Non-pigmented ciliary epithelial cell (primary cell): ENCODE measurements at places on chromosomes 2 and 18.

GRCh38 chr18:3620146-3621119 lies 170.5 kb downstream of the TGIF1 start:
- no peak for DNase-seq

- DNase-seq, result no peak
Observed at GRCh38 chr2:111062417-111062816, 58.3 kb upstream of the BCL2L11 start.

GRCh38 chr2:75200140-75201096 lies 1.1 kb upstream of the TACR1 start:
- DNase-seq, result no peak

GRCh38 chr18:79986726-79987125 lies 1.6 kb downstream of the TXNL4A start:
- DNase-seq, result no peak

GRCh38 chr2:123451542-123451941 lies 573.5 kb upstream of the CNTNAP5 start:
- DNase-seq, result no peak

- DNase-seq, result no peak
Observed at GRCh38 chr2:188303363-188304031, 11.8 kb downstream of the GULP1 start.

DNA sequence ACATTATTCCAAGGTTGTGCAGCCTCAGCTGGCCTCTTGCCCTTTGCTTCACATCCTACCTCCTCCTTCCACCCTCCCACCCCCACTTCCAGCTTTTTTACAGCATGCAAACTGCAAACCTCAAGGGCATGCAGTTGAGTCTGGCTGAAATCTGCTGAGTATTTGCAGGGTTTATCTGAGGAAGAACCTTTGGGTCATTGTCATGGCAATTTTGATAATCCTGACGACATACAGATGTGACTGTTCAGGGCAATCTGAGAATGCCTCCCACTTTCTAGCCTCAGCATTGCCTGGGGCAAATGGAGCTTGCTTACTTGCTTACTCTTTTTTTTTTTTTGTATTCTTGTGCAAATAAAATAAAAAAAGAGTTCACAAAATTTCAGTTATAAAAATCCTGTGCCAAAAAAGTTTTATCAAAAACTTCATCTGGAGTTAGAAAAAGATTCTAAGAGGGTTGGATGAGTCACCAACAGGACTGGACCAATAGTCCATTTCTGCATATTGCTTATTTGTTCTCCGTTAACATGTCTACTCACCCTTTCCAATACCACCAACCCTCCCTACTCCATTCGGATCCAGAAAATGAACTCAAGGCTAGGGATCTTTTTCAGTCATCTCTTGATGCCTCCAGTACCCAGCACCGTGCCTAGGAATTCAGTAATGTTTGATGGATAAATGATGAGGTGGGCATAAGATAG lies 23.6 kb upstream of the LHCGR start:
- DNase-seq, result no peak

DNA sequence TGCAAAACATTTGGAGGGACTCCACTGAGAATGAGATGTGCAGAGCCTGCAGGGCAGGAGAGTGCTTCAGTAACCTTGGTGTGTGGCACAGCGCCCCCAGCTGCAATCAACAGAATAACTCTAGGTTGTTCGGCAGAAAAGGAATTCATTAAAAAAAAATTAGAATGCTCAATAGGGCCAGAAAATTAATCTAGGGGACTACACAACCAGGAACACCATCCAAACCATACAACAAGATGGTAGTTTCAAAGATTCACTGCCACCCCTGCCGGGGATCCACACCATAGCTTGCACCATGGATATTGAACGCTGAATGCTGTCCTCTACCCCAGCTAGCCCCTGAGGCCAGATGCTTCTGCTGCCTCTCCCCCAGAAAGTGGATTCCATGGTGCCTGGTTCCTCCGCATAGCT lies 50.1 kb downstream of the THUMPD2 start:
- DNase-seq, result no peak

GRCh38 chr18:46622999-46623398 lies 34.0 kb downstream of the LOXHD1 start:
- DNase-seq, result no peak

- peak; percentile 19 for DNase-seq
Observed at GRCh38 chr2:141554810-141555209, 576.0 kb downstream of the LRP1B start.

DNA sequence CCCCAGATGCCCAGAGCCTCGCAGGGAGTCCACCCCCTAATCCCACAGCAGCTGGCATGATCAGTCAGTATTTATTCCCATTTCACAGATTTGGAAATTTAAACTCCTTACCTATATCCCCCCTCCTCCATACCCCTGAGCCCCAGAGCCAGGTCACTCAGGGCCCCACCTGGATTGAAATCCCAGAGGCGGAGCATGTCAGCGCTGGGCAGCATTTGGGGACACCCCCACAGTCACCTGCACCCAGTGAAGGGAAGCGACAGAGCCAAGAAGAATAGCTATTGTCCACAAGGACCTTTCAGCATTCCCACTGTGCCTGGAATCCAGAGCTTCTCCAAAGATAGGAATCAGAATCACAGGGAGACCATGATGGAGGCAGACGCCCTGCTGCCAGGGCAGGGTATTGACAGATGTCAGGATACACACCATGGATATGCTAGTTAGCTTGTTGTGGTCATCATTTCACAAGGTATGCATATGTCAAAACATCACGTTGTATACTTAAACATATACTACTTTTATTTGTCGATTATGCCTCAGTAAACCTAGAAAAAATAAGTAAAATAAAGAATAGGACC lies 968 bp upstream of the ASTL start:
- no peak for DNase-seq

- DNase-seq, result peak; percentile 42
Observed at GRCh38 chr2:186841940-186842339, 7.0 kb downstream of the ZSWIM2 start.

DNA sequence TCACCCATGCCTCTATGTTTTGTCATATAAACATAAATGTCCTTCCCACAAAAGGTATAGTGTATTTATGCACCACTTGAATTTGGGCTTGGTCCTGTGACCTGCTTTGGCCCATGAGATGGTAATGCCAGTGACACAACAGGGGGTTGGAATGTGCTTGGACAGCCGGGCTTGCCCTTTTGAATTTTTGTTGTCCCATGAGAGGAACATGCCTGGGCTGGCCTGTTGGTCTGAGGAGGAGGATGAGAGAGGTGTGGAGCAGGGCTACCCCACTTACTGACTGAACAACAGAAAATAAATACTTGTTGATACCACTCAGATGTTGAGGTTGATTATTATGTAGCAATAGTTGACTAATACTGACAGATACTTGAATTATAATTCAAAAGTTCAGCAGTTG lies 63.2 kb upstream of the TCF4 start:
- no peak for DNase-seq

GRCh38 chr18:35693829-35694228 lies 112.3 kb downstream of the GALNT1 start:
- no peak for DNase-seq

- no peak for DNase-seq
Observed at GRCh38 chr2:97718942-97719341, 5.6 kb downstream of the ZAP70 start.

DNA sequence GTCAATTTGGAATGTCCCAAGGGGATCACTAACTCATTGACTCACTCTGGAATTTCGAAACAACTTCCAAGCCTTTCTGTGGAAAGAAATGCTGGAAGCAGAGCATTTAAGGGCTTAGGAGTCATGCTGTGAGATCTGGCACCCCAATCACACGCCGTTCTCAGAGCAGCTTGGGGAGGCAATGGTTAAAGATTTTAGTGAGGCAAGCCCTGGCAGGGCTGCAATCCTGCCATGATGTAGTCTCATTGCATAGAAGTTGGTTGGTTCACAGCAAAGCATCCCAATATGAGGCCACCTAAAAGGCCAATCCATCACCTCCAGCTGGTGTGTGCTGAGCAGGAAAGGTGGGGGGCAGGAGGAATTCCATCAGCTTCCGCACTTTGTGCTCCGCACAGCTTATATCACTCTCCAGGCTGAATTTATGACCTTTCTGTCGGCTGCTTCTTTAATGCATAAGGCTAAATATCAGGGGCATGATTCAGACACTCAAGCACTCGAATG lies 1043.9 kb upstream of the POU3F3 start:
- no peak for DNase-seq

GRCh38 chr18:75827751-75828287 lies 400.3 kb upstream of the SMIM21 start:
- DNase-seq, result no peak

DNA sequence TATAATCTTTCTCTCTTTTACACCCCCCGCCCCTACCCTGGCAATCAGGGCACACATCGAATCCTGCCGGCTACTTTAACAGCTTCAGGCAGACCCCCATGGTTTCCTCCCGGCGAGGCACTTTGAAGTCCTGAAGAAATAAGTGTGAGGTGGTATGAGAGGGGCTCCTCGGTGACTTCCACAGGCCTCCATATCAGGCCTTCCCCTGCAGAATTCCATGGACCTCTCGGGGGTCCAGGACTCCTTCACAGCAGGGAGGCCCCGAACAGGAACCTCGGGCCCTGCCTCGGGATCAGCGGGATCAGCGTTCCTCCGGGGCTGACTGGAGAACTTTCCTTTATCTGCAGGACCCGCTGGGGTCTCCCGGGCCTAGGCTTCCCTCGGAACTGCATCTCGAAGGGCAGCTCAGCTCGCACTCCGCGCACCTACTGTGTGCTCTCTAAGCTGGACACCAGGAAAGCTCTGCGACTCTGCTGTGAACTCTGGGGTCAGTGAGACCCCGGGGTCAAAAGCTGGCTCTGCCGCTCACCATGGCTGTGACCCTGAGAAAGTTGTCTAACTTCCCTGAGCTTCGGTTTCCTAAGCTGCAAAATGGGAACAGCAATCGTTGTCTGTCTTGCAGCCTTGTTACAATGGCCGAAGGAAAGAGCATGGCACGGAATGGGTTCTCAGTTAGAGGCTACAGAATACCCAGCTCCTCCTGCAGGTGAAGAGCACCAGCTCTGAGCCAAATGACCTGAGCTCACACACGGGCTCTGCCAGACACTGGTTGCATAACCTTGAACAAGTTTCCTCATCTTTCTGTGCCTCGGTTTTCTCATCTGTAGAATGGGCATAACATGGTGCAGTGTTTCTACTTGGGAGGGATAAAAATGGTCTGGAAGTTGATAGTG lies 97.4 kb upstream of the ID2 start:
- no peak for DNase-seq

DNA sequence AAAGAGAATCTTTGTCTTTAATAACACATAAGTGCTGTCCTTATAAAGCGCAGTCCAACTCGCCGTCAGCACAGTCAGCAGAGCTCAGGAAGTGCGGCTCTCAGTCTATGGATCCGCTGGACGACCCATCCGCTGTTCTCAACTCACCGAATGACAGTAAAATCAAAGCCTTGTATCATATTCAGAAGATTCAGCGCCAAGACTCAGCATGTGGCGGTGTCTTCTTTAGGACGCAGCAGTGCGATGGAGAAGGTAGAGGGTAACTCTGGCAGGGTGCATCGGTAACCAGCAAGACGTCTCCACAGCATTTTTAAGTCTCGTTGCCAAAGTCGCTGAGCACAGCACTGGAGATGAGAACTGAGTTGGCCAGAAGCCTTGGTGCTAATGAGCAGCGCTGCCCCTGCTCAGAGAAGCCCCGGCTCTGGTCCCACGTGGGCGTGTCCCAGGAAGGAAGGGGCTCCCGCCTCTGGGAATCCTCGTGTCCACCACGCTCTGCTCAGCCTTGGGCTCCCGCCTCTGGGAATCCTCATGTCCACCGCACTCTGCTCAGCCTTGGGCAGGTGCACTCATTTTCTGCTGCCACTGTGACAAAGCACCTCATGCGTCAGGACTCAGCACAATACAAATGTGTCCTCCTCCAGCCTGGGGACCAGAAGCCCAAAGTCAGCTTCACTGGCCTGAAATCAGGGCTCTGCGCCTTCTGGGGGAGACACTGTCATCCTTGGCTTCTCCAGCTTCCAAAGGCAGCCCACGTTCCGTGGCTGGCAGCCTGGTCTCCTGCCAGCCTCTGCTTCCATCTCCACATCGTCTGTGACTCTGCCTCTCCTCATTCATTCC lies 238.0 kb upstream of the SALL3 start:
- DNase-seq, result no peak

DNA sequence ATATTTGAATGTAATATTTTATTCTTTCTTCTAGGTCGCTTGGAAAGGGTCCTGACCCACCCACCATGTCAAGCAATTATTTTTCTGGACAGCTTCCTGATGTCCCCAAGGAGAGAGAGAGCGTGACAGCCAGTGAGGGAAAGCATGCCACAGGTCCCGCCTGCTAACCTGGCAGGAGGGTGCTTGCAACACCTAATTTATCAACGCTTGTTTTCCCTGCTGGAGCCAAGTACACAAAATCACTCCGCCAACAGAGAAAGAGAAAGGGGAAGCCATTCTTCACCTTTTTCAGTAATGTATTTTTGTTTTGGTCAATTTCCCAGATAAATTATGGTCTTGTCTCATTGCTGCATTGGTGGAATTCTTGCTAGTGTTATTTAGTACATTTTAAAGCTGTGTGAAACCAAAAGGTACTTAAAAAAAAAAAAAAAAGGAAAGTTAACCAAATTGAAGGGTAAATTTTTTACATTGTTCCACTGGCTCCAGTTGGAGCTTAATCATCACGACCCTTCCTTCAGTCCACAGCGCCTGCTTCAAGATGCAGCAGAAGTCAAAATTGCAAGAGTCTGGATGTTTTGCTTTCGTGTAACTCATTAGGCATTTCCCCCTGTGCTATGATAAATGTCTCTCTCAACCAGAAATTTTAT lies 88.5 kb upstream of the COPS8 start:
- DNase-seq, result no peak

DNA sequence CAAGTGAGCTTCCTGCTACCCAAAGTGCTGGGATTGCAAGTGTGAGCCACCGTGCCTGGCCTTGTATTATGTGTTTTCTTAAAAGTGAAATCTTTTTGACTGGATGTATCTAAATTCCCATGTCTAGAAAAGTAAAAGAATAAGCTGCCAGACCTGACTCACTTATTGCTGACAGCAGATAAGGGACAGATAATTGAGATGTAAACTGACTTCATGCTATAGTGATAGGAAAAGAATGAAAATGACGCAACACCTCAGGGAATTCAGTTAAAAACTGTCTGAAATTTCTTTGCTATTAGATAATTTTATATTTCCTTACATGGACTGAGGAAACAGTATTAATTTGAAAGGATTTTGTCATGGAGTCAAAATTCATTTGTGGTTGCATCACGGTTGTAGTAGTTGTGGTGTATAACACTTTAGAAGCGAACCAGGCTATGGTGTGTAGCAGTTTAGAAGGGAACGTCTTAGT lies 19.4 kb downstream of the TTC27 start:
- DNase-seq, result peak; percentile 78

DNA sequence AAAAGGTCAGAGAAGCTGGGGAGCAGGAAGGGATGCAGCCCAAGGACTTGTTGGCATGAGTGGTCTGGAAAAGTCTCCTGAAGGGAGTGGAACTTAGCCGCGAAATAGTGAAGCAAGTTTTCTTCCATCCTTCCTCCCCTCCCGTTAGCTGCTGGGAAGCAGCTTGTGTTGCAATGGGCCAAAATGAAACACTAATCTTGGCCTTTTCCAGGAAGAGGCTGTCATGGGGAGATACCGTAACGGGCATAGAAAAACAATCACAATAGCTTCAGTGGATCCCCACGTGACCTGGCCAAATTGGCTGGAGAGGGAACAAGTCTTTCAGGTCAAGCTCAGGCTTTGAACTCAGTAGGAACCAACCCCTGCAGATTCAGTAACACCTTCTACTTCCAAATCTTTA lies 49.3 kb downstream of the SEMA4F start:
- no peak for DNase-seq
